Fibroblast of pulmonary artery (primary cell): ENCODE measurements at places on chromosomes 2 and 18.
A peak's percentile ranks its signal among the peaks of the same experiment; 100 is the strongest.

DNA sequence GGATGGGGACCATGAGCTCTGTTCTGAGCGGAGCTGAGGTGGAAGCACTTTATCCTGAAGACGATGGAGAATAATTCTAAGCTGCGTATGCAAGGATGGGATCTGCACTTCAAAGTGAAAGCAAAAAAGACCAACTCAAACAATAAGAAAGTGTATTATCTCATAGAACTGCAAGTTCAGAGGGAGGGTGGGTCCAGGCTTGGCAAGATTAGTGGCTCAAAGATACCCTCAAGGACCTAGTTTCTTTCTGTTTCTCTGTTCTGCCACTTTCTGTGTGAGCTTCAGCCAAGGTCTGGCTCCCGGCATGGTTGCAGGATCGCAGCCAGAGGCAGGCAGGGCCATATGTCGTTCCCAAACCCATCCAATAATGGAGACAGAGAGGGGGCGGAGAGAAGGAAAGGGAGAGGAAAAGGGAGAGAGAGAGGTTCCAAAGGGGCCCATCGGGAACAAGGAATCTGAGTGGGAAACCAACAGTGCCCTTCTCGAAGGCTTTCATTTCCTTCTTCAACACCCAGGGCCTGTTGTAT lies 169.2 kb upstream of the NCK2 start:
- DNase-seq: no peak

DNA sequence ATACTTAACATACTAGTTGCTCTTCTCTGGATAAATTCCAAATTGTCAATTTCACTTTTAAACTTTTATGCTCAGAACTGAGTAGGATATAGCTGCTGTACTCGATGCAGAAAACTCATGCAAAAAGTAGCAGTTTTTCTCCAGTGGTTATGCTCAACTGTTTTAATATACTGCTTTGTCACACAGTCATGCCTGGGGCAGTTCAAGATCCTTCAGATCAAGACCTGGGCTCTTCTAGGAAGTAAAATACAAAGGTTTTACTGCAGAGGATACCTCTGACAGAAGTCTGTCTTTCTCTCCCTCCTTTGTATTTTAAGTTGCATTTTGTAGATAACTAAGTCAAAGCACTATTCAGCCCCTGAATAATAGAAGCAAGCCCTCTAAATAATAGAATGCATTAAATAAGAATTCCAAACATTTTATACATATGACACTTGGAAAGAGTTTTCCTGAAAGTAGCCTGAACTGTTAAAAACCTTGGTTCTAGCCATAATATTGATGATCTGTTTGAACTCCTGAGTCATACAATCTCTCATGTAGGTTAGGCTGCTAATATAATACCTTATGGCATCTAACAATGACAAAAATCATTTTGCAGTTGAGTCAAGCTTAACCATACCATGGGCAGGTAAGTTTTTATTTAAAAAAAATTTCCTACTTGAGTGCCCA lies 183.3 kb upstream of the TRIB2 start:
- no peak for DNase-seq

GRCh38 chr2:149902081-149902480 lies 314.5 kb upstream of the MMADHC start:
- DNase-seq: peak; percentile 63

- DNase-seq: no peak
Observed at GRCh38 chr18:23619388-23619881, 33.1 kb upstream of the NPC1 start.

DNA sequence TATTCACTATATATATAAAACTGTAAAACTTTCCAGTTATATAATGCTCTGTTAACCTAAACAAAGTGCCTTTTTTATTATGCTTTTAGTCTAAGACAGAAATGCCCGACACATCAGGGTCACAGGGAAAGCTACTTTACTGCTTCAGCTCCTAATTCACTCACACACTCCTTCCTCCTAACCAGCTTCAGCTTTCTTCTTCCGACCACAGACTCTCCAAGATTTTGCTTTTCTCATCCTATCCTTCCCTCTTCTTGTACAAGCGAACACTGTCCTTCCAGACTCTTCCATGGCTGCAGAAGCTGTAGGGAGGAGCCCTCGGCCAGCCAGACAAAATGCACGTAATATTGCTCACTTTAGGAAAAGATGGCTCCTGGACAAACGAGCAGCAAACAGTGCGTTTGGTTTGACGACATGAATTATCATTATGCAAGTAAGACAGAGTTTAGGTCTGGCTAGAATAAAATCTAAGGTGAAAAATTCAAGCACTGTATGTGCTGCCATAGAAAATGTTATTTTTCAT lies 47.5 kb upstream of the HNRNPA3 start:
- peak; percentile 66 for DNase-seq

- no peak for DNase-seq
Observed at GRCh38 chr2:205628422-205628821, 53.9 kb upstream of the NRP2 start.

GRCh38 chr2:6647046-6647445 lies 218.7 kb downstream of the CMPK2 start:
- DNase-seq: no peak

DNA sequence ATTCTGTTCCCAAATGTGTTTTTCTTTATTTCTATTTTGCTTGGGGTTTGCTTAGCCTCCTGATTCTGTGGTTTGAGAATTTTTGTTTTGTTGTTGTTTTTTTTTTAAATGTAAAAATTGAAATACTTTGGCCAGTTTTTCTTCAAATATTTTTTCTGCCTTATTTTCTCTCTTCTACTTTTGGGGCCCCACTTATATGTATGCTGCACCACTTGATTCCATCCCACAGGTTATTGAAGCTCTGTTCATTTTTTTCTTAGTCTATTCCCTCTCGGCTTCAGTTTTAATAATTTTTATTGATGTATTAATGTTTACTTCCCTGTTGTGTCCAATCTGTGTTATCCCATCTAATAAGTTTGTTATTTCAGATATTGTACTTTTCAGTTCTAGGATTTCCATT lies 17.7 kb upstream of the VIT start:
- DNase-seq: no peak

DNA sequence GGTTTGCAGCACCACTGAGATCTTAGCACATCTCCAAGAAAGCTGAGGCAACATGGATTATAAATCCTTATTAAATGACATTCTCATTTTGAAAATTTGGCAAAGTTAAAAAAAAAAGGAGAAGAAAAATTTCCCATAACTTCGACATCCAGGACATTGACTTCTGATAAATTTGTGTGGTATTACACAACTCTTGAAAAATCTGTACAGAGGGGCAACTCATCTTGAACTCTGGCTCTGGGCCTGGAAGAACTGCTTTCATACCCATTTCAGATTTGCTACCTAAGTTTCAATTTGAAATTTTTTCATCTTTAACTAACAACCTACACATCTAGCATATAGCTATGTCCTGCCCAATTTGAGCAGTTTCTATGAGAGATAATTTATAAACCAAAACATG lies 118.0 kb upstream of the UGP2 start:
- DNase-seq: no peak

- no peak for DNase-seq
Observed at GRCh38 chr2:69952336-69953115, 8.9 kb downstream of the ASPRV1 start.

DNA sequence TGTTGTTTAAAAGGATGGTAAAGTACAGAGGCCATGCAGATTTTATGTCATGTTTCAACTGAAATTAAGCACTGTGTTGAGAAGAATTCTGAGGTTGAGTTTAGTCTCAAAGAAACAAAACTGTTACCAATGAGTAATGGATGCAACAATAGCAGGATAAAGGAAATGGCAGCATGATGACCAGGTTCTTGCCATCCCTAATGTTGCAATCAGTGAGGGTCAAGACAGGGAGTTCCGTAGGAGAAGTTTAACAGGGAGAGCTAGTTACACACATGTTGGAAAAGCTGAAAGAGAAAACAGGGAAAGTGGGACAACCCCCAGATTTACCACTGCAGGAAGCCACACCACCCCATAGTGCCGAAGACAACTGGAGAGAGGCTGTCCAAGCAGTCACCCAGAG lies 343.8 kb upstream of the EPHA4 start:
- peak; percentile 33 for DNase-seq

DNA sequence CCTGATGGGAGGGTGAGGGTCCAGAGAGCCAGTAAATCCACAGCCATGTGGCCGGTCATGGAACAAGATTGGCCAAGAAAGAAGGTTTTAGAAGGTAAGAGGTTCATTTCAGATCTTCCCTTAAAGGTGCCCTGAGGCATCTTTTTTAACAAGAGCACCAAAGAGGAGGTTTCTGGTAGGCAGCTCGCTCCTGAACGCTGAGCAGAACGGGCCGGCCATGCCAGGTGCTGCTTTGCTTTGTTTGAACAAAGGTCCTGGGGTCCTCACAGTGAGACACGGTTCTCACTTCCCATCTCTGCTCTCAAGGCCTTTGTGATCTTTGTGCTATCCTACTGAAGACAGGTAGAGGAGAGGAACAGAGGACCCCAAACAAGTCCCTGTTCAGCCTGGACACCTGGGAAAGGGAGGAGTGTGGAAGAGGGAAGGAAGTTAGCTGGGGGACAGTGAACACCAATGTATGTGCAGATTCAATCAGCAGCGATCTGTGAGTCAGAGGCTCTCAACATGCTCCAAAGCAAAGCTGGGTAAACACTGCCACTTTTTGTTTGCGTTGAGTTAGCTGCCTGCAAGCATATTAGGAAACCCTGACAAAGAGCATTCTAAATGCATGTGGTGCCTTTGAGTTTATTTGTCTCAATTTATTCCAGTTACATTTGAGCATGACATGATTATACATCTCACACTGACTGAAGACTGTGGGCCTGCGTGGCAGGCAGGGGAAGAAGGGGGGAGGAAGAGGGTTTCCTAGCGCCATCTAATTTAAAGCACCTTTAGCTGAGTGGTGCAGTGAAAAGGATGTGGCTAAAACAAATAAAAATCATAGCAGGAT lies 102.4 kb downstream of the ASB1 start:
- peak; percentile 14 for DNase-seq

DNA sequence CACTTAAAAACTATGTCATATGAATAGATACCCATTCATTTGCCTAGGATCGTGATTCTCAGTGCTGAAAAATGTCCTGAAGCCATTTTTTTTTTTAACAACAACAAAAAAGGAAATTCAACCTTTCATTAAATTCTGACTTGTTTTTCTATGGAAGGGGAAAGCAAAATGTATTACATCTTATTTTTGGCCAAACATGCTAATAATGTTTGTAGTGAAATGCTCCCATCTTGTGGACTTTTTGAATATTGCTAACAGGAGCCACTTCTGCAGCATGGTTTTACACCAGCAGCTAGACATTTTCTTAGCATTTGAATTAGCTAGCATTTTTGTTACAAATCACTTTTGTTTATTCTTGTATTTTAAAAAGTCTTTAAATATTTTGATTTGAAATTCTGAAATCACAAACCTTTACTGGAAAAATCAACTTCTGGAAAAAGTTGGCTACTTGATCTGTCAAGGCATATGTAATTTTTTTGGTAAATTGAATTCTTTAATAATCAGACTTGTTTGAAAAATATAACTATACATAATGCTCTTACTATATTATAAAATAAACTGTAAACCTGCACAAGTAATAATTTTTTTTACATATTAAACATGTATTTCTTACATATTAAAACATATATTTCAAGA lies 75.8 kb downstream of the KIDINS220 start:
- DNase-seq: peak; percentile 64

- no peak for DNase-seq
Observed at GRCh38 chr2:122105171-122105876, 349.9 kb downstream of the TSN start.

GRCh38 chr18:36798738-36799473 lies 29.9 kb downstream of the TPGS2 start:
- DNase-seq: no peak

DNA sequence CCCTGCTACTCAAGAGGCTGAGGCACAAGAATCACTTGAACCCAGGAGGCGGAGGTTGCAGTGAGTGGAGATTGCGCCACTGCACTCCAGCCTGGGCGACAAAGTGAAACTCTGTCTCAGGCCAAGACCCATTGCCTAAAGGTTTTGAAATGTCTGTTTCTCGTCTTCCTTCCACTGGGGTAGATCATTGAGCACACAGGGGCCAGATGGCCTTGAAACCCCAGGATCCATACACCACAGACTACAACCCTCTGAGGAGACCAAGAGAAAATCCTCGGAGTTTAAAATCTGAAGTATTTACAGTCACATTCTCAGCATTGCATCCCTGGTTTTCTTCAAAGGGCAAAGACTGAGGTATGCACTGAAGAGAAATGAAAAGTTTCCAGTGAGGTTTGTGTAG lies 7.1 kb upstream of the EPAS1 start:
- DNase-seq: no peak

- no peak for DNase-seq
Observed at GRCh38 chr18:76390452-76391035, 104.5 kb downstream of the ZNF516 start.

DNA sequence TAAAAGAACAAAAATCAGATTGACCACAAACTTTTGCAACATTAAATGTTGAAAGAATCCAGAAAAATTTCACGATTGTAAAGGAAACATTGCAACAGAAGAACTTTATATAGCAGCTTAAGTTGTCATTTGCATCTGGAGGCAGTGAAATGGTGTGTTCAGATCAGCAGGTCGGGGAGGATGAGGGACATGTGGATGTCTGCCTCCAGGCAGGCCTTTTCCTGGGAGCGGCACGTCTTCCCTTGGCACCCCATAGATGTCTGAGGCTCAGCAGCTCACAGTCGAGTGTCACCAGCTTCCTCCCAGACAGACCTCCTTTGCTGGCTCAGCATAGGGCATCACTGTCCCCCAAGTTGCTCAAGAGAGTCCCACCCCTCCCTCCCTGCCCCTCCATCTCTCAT lies 44.3 kb upstream of the ASB1 start:
- peak; percentile 66 for DNase-seq

DNA sequence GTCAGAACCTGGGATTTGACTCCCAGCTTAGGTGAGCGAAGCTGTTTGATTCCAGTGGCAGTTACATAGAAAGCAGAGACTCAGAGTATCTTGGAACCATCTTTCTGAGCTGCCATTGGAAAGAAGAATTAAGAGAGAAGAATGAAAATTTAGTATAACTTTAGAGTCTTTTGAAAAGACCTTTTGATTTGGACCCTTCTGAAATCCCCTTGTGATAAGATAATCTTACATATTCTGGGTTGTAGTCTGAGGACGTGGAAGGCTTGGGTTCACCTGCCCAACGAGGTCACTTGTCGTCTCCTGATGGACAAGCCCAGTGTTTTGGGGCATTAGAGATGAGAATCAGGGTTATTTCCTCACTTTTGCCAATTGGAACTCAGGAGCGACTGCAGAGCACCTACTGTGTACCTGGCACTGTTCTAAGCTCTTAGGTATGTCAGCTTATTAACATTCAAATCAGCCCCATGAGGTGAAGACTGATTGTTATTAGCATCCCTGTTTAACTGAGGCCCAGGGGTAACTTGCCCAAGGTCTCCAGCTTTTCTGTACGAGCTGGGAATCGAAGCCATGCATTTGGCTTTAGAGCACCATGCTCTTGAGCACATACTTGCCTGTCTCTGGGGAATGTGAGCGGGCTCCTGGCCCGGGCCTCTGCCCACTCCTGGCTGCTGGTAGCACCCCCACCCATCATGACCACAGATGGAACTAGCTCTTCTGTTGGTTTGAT lies 2.9 kb downstream of the HK2 start:
- no peak for DNase-seq
